ENCODE measurements at places on chromosomes 13 and 19. TPM values are rescaled to one million over a fixed set of nuclear protein-coding genes. Genes with fewer than 3 reads are reported as not detected.
A peak's percentile ranks its signal among the peaks of the same experiment; 100 is the strongest.

PSPN gene
- 1.3 TPM for total RNA-seq

DNA sequence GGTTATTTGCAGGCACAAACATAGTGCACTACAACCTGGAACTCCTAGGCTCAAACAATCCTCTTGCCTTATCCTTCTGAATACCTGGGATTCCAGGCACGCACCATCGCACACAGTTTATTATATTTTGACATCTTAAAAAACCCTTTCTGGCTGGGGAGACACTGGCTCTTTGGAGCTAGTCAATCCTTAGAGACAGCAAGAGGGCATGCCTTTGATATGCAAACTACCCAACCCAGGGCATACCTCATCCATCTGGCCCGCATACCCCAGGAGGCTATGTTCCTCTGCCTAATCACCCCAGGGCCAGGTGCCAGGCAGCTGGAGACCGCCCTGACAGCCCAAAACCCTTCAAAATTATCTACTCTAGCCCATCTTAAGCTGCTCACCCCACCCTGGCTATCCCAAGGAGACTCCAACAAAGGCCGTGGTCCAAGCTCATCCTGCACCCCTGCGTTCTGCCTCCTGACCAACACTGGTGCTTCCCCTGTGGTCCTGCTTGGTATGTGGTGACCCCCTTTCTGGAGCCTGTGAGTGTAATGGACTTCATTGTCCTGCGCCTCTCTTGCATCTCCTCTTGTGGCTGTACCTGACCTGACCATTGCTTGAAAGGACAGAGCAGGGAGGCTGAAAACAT lies 86.4 kb downstream of the RGCC start:
- no peaks in the 10 kb centered on the region for H3K36me3 ChIP-seq
- no peaks in the 10 kb centered on the region for H3K27me3 ChIP-seq
- no peak overlapping the region for H3K4me3 ChIP-seq
- no peak for DNase-seq

KLK3 gene
- not detected for total RNA-seq

GRCh38 chr19:40519352-40520322 lies 52.8 kb downstream of the SPTBN4 start:
- H3K27me3 ChIP-seq = no peaks in the 10 kb centered on the region
- no peaks in the 10 kb centered on the region for H3K4me1 ChIP-seq
- H3K27ac ChIP-seq = no peak overlapping the region
- H3K4me3 ChIP-seq = no peak overlapping the region
- H3K36me3 ChIP-seq = no peaks in the 10 kb centered on the region

DNA sequence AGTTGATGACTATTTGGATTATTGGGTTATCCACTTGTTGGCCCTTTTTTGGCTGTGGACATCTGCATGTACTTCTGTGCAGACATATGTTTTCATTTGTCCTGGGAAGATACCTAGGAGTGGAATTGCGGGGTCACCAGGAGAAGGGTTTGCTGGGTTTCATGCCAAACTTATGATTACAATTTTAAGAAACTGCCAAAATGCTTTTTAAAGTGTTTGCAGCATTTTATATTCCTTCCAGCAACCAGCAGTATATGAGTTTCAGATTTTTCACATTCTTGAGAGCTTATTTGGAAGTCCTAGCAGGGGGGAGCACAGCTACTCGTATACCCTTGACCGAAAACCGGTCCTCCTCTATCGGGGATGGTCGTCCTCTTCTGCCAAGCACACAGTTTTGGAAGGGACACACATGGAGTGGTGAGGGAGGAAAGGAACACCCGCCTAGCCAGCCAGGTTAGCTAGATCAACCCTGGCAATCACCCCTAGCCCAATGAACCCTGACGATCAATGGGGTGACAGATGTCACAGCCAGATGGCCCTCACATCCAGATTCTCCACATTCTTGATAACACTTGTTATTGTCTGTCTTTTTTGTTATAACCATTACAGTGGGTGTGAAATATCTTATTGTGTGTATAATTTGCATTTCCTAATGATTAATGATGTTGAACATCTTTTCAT lies 26.7 kb upstream of the RNF113B start:
- no peaks in the 10 kb centered on the region for H3K36me3 ChIP-seq
- H3K27me3 ChIP-seq = no peaks in the 10 kb centered on the region
- no peak overlapping the region for H3K4me3 ChIP-seq

SCEL gene
- 366 TPM for total RNA-seq

DNA sequence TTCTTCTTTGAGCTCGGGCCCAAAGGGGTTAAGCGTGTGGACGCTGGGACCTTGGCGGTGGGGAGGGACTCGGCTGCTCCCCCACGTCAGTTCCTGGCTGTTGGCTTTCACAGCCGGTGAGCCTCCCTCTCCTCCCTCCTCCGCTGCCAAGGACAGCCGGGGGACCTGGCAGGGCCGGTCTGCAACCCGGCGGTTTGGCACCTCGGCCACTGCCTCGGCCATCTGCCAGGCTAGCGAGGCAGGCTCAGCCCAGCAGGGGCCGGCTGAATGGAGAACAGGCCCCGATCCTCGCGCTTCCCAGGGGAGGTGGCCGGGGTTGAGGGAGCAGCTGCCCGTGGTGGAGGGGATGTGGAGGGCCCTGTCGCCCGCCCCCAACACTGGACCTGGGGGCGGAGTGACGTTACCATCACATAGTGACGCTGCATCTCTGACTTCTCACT lies 5.0 kb downstream of the TLE5 start:
- peak overlapping the region; percentile 85 for H3K27ac ChIP-seq
- no peak for DNase-seq
- H3K36me3 ChIP-seq = peaks cover 5% of the 10 kb centered on the region
- no peak overlapping the region for H3K4me3 ChIP-seq

FAM98C gene
- total RNA-seq = 40.0 TPM

GRCh38 chr19:41302624-41303351 lies 7.2 kb upstream of the CCDC97 start:
- H3K27ac ChIP-seq = peak overlapping the region; percentile 18
- H3K4me3 ChIP-seq = no peak overlapping the region
- DNase-seq = no peak
- H3K36me3 ChIP-seq = peaks cover 42% of the 10 kb centered on the region
- no peaks in the 10 kb centered on the region for H3K27me3 ChIP-seq
- H3K4me1 ChIP-seq = peaks cover 19% of the 10 kb centered on the region

RCBTB1 gene
- 6.6 TPM for total RNA-seq

- H3K4me1 ChIP-seq = no peaks in the 10 kb centered on the region
- H3K36me3 ChIP-seq = no peaks in the 10 kb centered on the region
- no peak overlapping the region for H3K27ac ChIP-seq
- no peak overlapping the region for H3K4me3 ChIP-seq
- DNase-seq = no peak
Observed at GRCh38 chr13:89457977-89458376, 1786.8 kb downstream of the SLITRK5 start.

C5AR2 gene
- 0.57 TPM for total RNA-seq

DNA sequence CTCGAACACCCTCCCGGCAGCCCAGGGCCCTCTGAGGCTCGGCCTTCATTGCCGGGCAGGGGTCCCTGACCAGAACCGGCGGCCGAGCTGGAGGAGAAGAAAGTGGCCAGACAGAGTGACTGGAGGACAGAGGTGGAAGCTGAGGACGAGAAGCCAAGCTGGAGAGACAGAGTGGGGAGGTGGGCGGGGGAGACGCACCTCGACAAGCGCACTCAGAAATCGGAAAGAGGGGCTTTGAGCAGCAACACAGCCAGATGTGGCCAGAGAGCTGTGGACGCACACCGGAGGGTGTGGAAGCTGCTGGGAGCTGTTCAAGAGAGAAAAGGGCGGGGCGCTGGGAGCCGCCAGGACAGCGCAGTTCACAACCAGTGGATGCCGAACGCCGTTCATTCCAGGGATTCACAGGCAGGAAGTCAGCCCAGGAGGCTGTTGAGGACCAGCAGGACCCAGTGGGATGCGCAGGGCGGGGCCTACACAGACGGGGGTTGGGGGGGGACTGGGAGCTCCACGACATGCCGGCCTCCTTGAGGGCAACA lies 28.2 kb upstream of the C13orf46 start:
- H3K27ac ChIP-seq = no peak overlapping the region
- no peak overlapping the region for H3K4me3 ChIP-seq
- H3K36me3 ChIP-seq = peaks cover 19% of the 10 kb centered on the region
- DNase-seq = no peak
- H3K27me3 ChIP-seq = no peaks in the 10 kb centered on the region

DNA sequence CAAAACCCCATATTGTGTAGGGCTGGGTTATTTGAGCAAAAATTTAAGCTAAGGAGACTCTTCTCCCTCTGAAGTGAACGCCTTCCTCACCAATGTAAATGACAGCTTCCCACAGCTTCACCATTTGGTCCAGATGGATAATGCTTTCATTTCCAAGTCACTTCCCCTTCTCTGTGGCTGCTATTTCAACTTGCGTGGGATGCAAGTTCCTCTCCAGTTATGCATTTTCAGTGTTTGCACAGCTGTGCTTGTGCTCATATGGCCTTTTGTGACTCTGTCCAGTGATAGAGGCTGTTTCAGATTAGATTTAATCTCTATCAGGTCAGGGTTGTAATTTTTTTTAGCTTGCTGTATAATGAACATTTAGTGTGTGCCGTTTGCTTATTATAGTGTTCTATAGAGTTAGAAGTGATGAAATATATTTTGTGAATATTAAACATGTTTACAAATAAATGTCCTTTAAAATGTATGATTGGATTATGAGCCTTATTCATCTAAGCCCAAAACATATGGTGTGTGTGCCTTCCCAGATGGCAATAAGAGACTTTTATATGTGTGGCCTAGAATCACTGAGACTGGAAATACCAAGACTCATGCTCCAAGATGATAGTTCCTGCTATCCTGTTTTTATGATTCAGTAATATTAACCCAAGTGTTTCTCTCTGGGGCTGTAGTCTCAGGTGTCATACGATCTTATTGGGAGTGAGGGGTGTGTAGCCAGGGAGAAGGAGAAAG lies 86.6 kb downstream of the TNFRSF19 start:
- no peaks in the 10 kb centered on the region for H3K27me3 ChIP-seq
- H3K4me3 ChIP-seq = no peak overlapping the region
- peaks cover 11% of the 10 kb centered on the region for H3K36me3 ChIP-seq
- peaks cover 13% of the 10 kb centered on the region for H3K4me1 ChIP-seq

Data from esophagus squamous epithelium (tissue), 5 donors.